Fibroblast of lung (primary cell): ENCODE measurements at places on chromosomes 1 and 21. TPM values are rescaled to one million over a fixed set of nuclear protein-coding genes. Genes with fewer than 3 reads are reported as not detected.

OBSCN gene
- 14.4 and 16.8 TPM in 2 replicates for total RNA-seq

FCER1G gene
- not detected in 2 replicates for total RNA-seq

PDPN gene
- 3.1 and 7.4 TPM in 2 replicates for total RNA-seq

NAXE gene
- 51.6 and 64.4 TPM in 2 replicates for total RNA-seq

CD48 gene
- total RNA-seq: under 0.01 TPM in 1 of 2 replicates, not detected in the other

RSPO1 gene
- total RNA-seq: 0.26 and 0.50 TPM in 2 replicates

MANEAL gene
- total RNA-seq: 0.26 and 0.50 TPM in 2 replicates

ZNF697 gene
- 22.3 and 23.0 TPM in 2 replicates for total RNA-seq

CLDN17 gene
- total RNA-seq: not detected in 2 replicates

FCER1A gene
- not detected in 2 replicates for total RNA-seq

DNA sequence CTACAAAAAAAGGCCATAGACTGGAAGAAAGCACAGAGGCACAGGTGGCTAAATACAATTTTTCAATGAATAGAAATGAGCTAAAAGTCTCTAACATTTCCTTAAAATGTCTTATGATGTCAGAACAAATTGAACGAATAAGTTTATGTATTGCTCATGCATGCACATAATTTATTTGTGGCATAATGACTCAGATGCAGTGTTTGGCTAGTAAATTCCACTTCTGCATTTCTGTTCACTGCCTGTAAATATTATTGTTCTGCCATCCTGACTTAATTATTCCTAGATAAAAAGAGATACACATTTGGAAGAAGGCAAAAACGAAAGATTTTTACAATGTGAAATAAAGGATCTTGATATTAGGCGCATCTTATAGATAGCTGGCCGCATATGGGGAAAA lies 26.6 kb upstream of the EXO1 start:
- H3K27me3 ChIP-seq: no peaks in the 10 kb centered on the region
- H3K4me3 ChIP-seq: no peak overlapping the region
- H3K36me3 ChIP-seq: no peaks in the 10 kb centered on the region
- DNase-seq: peak; percentile 87
- H3K27ac ChIP-seq: no peak overlapping the region
- H3K4me1 ChIP-seq: peaks cover 12% of the 10 kb centered on the region

GRCh38 chr1:15410884-15411245 lies 1.2 kb downstream of the EFHD2 start:
- H3K4me3 ChIP-seq: peak overlapping the region; percentile 79
- no peaks in the 10 kb centered on the region for H3K36me3 ChIP-seq
- H3K4me1 ChIP-seq: peaks cover 20% of the 10 kb centered on the region
- no peak for DNase-seq
- peak overlapping the region; percentile 69 for H3K27ac ChIP-seq

GRCh38 chr21:32335601-32336575 lies 37.2 kb downstream of the MRAP start:
- no peak for DNase-seq
- H3K4me1 ChIP-seq: no peaks in the 10 kb centered on the region
- H3K36me3 ChIP-seq: peaks cover 25% of the 10 kb centered on the region
- H3K27me3 ChIP-seq: no peaks in the 10 kb centered on the region

GRCh38 chr1:57826535-57826934 lies 402.7 kb upstream of the DAB1 start:
- no peak for DNase-seq
- no peaks in the 10 kb centered on the region for H3K36me3 ChIP-seq
- H3K4me3 ChIP-seq: no peak overlapping the region
- H3K27me3 ChIP-seq: no peaks in the 10 kb centered on the region
- H3K27ac ChIP-seq: no peak overlapping the region

GRCh38 chr1:156876281-156876680 lies 15.6 kb downstream of the NTRK1 start:
- H3K4me1 ChIP-seq: no peaks in the 10 kb centered on the region
- H3K4me3 ChIP-seq: no peak overlapping the region
- H3K27me3 ChIP-seq: peaks cover 38% of the 10 kb centered on the region
- no peaks in the 10 kb centered on the region for H3K36me3 ChIP-seq
- DNase-seq: no peak

- DNase-seq: no peak
- no peak overlapping the region for H3K4me3 ChIP-seq
- no peak overlapping the region for H3K27ac ChIP-seq
- no peaks in the 10 kb centered on the region for H3K36me3 ChIP-seq
Measured at GRCh38 chr1:116983678-116984077, 17.9 kb upstream of the CD101 start.

DNA sequence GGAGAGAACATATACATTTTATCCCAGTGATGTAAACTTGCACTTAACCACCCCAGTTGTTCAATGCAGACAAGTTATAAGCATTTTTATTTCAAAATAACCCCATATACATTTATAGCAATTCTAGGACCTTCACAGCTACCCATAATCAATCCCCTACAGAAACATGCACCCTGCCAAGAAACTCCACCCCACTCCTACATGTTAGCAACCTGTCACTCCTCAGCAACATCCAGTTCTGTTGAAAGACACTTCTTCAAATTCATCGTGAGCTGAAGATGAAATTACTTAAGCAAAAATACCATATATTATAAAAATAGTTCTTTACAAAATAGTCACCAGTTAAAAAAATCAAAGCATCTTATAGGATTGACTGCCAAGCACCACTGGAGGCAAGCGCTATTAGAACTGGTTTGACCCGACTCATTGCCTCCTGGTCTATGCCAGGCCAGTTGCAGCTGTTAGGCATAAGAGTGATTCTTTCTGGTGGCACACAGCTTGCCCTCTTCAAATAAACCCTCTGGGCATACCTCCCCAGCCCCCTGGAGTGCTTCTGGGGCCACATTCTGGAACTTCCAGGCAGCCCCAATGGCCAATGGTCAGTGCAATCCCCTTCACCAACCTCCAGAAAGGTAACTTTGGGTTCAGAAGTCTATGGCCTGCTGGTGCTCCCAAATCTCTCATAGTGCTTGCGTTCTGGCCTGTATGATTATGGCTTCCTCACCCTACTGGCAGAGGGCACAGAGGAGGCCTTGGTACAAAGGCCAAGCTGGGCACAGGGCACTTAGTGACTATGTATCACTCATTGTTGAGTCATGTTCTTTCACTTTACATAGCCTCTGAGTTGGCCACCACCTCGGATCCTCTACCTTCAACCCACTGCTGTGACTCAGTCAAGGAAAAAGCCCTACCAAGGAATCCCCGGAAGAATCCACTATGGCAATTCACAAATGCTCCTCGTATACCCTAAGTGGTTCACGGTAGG lies 72.2 kb upstream of the RALGPS2 start:
- no peaks in the 10 kb centered on the region for H3K27me3 ChIP-seq
- peak; percentile 38 for DNase-seq
- H3K27ac ChIP-seq: no peak overlapping the region

DNA sequence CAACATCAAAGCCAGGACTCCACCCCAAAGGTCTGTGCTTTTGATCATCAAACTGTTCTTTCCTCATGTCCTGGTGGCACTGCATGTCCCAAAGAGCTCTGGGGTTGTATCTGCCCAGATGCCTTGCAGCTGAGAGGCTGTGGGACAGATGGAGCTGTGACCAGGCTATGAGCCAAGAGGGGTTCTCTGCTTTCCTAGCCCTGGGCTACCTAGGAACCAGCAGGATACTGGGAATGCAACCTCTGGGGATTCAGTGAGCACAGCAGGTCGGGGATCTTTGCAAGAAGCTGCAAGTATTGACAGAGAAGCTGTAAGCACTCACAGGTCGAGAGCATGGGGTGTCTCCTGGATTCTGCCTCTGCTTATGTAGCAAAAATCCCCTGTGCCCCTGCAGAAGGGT lies 186.6 kb downstream of the GRIK3 start:
- H3K36me3 ChIP-seq: no peaks in the 10 kb centered on the region
- no peaks in the 10 kb centered on the region for H3K4me1 ChIP-seq
- H3K27ac ChIP-seq: no peak overlapping the region

- H3K36me3 ChIP-seq: no peaks in the 10 kb centered on the region
- no peak for DNase-seq
- no peaks in the 10 kb centered on the region for H3K27me3 ChIP-seq
Measured at GRCh38 chr1:95517506-95517905, 283.5 kb downstream of the RWDD3 start.

DNA sequence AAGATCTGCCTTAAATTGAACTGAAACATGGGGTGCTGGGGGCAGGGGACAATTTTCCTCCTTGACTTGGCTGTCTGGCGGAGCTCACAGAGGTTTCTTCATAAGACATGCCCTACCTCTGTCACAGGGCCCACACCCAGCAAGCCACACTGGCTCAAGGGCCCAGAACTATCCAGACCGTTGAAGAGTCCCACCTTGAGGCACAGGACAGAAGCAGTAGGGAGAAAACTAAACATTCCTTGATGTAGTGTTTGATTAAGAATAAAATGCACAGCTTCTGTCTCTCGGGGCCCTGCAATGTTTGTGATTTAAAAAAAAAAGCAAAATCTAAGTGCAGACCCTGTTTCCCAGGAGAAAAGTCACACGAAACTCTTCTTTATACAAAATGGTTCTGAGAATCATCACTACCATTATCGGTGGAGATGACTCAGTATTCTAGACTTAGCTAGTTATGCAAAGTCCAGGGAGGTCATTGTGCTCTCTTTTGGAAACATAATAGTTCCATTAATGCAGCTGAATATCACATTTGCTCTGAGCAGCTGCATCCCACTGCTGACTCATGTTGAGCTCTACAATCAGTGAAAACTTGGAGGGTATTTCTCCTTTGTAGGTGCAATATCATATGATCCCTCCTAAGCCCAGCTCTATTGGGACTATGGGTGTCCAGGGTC lies 53.6 kb upstream of the DIRAS3 start:
- H3K27ac ChIP-seq: peak overlapping the region; percentile 33
- peak; percentile 89 for DNase-seq
- no peak overlapping the region for H3K4me3 ChIP-seq
- H3K36me3 ChIP-seq: no peaks in the 10 kb centered on the region
- peaks cover 3% of the 10 kb centered on the region for H3K4me1 ChIP-seq
- H3K27me3 ChIP-seq: no peaks in the 10 kb centered on the region

GRCh38 chr1:227949341-227949921 lies 1.7 kb upstream of the WNT9A start:
- H3K27me3 ChIP-seq: no peaks in the 10 kb centered on the region
- no peak overlapping the region for H3K4me3 ChIP-seq
- no peak for DNase-seq
- peaks cover 3% of the 10 kb centered on the region for H3K4me1 ChIP-seq
- H3K36me3 ChIP-seq: no peaks in the 10 kb centered on the region
